ENCODE measurements at places on chromosomes 1 and 21.

- no peak for DNase-seq
Observed at GRCh38 chr1:109993885-109994284, 9.3 kb downstream of the AHCYL1 start.

- DNase-seq = no peak
Observed at GRCh38 chr1:245512980-245513578, 358.3 kb downstream of the KIF26B start.

DNA sequence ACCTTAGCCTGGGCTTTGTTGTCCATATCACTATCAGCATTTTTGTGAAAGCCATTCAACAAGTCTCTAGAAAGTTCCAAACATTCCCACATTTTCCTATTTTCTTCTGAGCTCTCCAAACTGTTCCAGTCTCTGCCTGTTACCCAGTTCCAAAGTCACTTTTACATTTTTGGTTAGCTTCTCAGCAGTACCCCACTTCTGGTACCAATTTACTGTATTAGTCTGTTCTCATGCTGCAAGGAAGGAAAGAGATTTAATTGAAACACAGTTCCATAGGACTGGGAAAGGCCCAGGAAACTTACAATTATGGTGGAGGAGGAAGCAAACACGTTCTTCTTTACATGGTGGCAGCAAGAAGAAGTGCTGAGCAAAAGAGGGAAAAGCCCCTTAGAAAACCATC is 247.2 kb upstream of the B3GALT2 start:
- no peak for DNase-seq

DNA sequence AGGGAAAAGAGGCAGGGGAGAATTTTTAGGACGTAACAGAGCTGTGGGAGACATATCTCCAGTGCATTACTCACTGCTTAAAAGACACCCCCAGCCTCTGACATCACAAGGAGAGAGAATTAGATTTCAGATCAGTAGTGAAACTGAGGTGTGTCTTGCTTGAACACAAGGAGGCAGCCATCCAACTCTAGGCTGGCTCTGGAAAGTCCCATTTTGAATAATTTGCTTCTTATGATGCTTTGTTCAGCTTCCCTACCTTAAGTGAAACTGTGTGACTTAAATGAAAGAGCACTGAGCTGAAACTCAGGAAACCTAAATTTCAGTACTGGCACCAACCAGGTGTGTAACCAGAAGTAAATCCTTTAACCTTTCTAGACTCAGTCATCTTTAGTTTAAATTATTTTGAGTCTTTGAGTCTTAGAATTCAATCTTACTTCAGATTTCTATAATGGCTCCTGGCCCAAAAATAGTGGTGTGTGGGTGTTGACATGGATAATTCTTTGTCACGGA is 251.6 kb upstream of the SGIP1 start:
- DNase-seq = no peak

GRCh38 chr1:67645495-67646144 is 39.4 kb upstream of the GADD45A start:
- no peak for DNase-seq

- DNase-seq = no peak
Observed at GRCh38 chr1:173224949-173225348, 17.8 kb upstream of the TNFSF4 start.

- no peak for DNase-seq
Observed at GRCh38 chr1:24084050-24084449, 27.9 kb downstream of the MYOM3 start.

- no peak for DNase-seq
Observed at GRCh38 chr1:161973924-161974845, 49.5 kb downstream of the OLFML2B start.

DNA sequence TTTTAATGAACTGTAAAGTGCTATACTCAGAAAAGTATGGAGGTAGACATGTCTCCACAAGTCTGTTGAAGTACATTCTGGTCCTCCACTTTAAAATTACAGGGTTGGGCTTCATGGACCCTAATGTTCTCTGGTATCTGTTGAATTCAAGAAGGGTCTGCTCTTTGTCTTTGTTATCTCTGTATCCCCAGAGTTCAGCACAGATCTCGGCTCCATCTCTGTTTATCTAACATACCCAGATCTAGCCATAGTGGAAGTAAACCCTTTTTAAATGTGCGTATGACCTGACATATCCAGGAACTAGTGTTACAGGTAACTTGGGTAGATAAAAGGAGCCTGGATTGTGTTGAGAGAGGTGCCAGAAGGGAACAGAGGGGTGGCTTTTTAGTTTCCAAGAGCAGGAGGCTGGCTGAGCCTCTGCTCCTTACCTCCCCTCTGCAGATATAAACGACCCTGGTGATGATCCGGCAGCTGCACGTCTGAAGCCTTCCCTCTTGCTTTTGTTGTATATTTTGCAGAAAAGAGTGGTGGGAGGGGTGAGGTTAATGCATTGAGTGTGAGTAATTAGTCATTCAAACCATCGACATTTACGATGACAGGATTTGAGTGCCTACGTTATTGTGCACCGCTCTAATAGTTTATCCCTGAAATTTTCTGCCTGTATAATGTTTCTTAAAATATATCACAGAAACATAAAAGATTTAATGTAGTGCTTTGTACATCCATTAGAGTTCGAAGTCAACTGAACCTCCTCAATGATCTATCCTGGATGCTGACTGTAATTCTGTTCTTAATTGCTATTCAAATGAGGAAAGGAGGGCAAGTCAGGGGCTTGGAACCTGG is 30.8 kb downstream of the ELAVL4 start:
- no peak for DNase-seq

GRCh38 chr1:53634571-53634979 is 104.4 kb downstream of the GLIS1 start:
- DNase-seq = peak; percentile 30

- peak; percentile 81 for DNase-seq
Observed at GRCh38 chr1:236141447-236142252, 689 bp upstream of the GPR137B start.

DNA sequence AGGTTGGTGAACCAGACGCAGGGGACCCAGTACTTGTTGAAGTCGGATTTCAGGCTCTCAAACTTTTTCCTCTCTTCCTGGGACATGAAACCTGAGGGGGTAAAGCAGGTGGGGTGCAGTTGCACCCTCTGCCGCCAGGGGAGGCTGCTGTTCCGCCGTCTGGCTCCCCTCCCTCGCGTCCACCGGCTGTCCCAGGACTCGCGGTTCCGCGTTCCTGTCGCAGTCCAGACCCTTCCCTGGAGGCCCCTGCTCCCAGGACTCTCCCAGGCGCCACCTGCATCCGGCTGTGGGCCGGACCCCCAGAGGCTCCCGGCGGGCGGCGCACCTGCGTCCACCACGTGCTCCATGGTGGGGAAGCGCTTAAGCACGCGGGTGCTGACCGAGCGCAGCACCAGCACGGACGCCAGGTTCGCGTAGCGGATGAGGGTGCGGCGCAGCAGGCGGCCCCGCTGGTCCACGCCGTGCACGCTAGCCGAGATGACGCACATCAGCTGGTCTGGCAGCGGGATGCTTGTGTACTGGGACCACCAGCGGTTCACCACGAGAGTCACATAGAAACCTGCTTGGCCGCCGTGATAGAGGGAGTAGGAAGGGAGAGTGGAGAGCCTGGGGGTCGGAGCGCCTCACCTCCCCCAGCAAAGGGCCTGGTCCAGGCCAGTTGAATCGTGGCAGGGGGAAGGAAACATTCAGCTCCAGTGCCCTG is 1.7 kb downstream of the BEST4 start:
- DNase-seq = peak; percentile 68

DNA sequence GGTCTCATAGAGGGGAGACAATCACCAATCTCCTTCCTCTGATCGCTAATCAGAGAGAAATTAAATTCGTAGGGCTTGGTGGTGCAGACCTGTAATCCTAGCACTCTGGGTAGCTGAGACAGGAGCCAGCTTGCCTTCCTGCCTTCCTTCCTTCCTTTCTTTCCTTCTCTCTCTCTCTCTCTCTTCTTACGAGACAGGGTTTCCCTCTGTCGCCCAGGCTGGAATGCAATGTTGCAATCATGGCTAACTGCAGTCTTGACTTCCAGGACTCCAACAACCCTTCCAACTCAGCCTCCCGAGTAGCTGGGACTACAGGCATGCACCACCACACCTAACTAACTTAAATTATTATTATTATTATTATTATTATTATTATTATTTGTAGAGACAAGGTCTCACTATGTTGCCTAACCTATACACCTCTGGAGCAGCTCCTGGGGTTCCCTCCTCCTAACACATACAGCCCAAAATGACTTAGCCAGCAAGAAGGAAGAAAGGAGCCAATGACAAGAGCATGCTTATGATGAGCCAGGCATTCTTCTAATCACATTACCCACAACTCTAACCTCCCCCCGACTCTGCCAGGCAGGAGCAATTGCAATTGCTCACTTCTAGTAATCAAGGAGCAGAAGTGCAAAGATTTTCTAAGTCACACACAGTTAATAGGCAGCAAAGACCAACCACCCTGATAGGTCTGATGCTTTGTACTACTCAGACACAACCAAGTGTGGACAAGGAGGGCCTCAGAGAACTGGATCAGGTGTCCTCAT is 105.4 kb upstream of the F3 start:
- no peak for DNase-seq

DNA sequence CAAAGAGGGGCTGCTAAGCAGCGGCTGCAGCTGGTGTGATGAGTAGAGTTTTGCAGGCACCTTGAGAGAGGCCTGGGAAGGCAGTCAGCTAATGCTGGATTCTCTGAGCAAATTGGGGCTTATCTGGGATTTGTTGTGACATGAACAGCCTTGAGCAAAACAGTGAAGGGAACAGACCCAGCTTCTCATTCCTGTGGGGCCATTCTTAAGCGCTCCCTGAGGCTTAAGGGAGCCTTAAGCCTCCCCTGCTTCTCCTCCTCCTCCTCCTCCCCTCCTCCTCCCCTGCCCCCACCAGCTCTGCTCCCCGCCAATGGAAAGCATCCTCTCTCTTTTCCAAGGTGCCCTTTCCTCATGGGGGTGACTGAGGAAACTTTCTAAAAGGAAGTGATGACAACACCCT is 21.3 kb downstream of the HMGCS2 start:
- DNase-seq = no peak

- no peak for DNase-seq
Observed at GRCh38 chr1:222955964-222956363, 141.1 kb downstream of the DISP1 start.

DNA sequence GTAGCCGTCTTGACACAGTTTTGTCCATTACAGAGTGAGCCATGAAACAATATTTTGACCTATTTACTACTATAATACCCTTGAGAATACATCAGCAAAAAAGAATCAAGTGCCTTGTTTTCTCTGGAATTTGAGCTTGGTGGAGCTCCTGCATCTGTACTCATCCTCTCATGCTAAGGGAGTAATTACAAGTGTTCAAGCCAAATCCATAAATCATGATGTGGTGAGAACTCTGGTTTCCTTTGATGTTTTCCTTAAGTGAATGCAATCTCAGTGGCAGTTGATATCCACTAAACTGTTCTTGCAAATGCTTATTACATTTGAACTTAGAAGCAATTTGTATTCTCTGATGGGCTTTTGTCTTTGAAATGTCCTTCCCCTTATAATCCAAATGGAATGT is 824.6 kb upstream of the TMPRSS15 start:
- no peak for DNase-seq

DNA sequence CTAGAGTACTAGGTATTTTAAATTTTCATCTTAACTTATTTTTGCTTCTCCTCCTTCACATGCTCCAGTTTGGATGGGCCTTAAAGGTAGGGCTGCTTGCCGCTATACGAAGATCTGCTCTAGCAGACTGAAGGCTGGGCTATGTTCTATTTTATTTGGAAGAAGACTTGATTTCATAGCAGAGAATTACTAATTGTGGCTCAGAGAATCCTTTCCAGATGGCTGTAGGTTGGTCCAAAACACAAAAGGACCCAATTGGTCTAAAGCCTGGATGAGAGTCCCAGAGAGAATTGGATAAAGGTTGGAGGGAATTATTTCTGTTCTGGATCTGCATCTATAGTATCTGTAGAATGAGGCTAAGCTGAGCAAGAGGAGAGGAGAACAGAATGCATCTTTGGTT is 719.4 kb upstream of the PTBP2 start:
- DNase-seq = no peak

- no peak for DNase-seq
Observed at GRCh38 chr1:152343006-152343405, 16.8 kb downstream of the FLG2 start.

GRCh38 chr1:233654658-233655280 is 40.9 kb downstream of the KCNK1 start:
- DNase-seq = no peak

DNA sequence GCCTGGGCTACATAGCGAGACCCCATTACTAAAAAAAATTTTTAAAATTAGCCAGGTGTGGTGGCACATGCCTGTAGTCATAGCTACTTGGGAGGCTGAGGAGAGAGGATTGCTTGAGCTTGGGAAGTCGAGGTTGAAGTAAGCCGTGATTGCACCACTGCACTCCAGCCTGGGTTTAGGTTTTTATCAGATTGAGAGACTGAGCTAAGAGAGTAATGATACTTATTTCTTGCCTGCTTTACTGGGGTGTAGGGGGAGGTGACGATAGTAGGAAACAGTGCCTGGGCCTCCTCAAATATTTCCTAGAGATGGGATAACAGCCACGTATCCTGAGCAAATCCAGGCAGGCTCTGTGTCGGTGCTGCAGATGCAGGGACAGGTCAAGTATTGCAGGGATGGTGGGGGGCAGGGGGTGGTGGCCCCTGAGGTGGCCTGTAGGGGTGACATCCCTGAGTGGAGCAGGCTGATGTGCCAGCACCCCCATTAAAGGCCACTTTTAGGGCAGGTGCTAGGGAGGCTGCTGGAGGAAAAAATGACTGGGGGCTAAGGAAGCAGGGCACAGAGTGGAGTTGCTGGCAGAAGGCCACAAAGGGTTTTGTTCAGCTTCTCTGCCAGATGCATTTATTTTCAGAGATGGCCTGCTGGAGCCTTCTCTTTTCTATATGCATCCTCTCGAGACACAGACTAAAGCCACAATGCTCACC is 130.5 kb downstream of the RHOU start:
- no peak for DNase-seq

GRCh38 chr1:223772771-223773160 is 60.4 kb downstream of the CAPN2 start:
- DNase-seq = no peak

DNA sequence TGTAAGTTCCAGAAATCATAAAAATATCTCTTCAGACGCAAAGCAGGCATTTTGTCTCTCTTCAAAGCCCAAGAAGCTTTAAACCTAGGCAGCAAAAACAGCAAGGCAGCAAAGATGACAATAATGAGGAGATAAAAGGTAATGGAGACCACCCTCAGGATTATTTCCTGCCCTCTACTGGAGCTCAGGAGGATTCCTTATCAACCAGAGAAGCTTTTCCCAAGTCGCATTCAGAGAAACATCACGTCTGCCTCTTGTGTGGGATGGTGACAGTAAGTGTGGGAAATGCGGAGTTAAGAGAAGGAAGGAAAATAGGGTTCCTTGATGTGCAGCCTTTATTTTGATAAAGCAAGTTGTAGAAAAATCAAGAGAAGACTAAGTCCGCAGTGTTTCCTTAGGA is 365.8 kb downstream of the RGS7 start:
- peak; percentile 33 for DNase-seq

DNA sequence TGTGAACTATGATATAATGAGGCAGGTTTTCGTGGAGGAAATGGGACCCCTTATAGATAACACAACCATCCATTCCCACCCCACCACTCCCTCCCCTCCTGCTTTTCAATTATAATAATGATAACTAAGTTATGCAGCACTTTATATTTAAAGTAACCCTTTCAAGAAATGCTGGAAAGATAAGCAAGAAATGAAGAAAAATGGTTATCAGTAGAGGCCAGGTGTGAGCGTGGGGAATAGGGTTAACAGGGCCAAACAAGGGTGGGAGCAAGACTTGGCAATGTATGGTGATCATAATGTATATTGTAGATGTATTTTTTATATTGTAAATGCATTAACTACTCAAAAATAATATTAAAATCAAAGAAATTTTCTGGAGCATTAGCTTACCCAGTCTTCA is 133.4 kb downstream of the PBX1 start:
- DNase-seq = no peak
